ENCODE measurements at places on chromosomes 6 and 20. TPM values are rescaled to one million over a fixed set of nuclear protein-coding genes. Genes with fewer than 3 reads are reported as not detected.

Gene DOK5
- total RNA-seq, result 9.9 TPM

Gene MRPS10
- total RNA-seq, result 23.6 TPM

Gene C6orf120
- 63.1 TPM for total RNA-seq

Gene HRH3
- not detected for total RNA-seq

Gene FAM184A
- not detected for total RNA-seq

Gene USP49
- total RNA-seq, result 0.60 TPM

Gene CD83
- 4.9 TPM for total RNA-seq

Gene OTOR
- total RNA-seq, result not detected

Gene ECT2L
- total RNA-seq, result not detected

Gene TTK
- 0.70 TPM for total RNA-seq

Gene SLCO4A1
- 0.26 TPM for total RNA-seq

Gene EPHA7
- 0.09 TPM for total RNA-seq

Gene CCN6
- not detected for total RNA-seq

Gene C20orf141
- total RNA-seq, result 0.47 TPM

Gene TMEM151B
- not detected for total RNA-seq

Gene PNPLA1
- not detected for total RNA-seq

Gene TFAP2C
- not detected for total RNA-seq

Gene PRRT1
- 0.85 TPM for total RNA-seq

Gene RHAG
- not detected for total RNA-seq

Gene NFATC2
- not detected for total RNA-seq

Gene PPP1R3G
- total RNA-seq, result 4.0 TPM

Gene SAPCD1
- 2.8 TPM for total RNA-seq

Measured in pericardium fibroblast (primary cell).